ENCODE measurements at places on chromosomes 3 and 15. TPM values are rescaled to one million over a fixed set of nuclear protein-coding genes. Genes with fewer than 3 reads are reported as not detected.

The RTP3 gene
- total RNA-seq: not detected

The C3orf70 gene
- total RNA-seq: not detected

The NRG4 gene
- total RNA-seq: not detected

The SGO1 gene
- 1.7 TPM for total RNA-seq

The MYL3 gene
- 0.08 TPM for total RNA-seq

The GHSR gene
- total RNA-seq: not detected

The HRH1 gene
- total RNA-seq: 23.1 TPM

The DRD3 gene
- not detected for total RNA-seq

The GOLGA8T gene
- not detected for total RNA-seq

The RHOV gene
- total RNA-seq: under 0.01 TPM

The MBNL1 gene
- 149 TPM for total RNA-seq

The PLSCR5 gene
- total RNA-seq: not detected

The OSTN gene
- total RNA-seq: 3.5 TPM

The TTLL3 gene
- 8.5 TPM for total RNA-seq

The RETNLB gene
- total RNA-seq: not detected

The CFAP92 gene
- not detected for total RNA-seq

The CYP1A2 gene
- total RNA-seq: not detected

The LTK gene
- total RNA-seq: not detected

The GUCA1C gene
- total RNA-seq: not detected

The PARP14 gene
- total RNA-seq: 48.7 TPM

The GOLGA8S gene
- total RNA-seq: not detected

The KBTBD12 gene
- total RNA-seq: not detected

All from smooth muscle cell of the coronary artery (primary cell).